ENCODE measurements at places on chromosomes 6 and 20.

DNA sequence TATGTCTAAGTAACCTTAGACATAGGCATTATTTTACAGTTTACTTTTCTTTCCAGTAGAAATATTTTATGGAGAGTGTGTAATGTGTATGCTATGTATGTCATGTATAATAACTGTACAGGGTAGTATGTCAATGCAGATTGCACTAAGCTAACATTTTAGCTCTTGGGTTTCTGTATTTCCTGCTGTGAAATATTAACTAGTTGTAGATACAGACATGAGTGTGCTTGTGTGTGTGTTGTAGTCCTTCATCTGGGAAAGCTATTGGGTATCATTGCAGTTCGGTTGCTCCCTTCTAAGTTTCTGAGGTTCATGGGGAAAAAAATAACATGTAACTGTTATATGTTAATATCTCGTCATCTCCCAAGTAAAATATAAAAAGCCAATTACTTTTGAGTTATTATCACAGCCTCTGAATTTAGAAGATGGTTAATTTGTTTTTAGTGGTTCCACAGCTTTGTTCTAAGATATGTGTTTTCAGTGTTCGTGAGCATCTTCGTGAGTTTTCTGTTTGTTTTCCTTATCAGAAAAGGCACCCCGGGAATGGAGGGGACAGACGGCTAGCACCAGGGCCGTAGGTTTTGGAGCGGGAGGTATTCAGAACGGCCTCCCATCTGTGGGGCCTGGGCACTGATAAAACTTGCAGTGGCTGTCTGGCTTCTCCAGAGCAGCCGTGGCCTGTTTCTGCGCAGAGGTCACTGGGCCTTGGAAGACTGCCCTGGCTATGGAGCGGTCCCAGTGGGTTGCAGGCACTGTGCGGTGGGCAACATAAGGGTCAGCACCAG is 215.0 kb downstream of the ARID1B start:
- no peak for DNase-seq

DNA sequence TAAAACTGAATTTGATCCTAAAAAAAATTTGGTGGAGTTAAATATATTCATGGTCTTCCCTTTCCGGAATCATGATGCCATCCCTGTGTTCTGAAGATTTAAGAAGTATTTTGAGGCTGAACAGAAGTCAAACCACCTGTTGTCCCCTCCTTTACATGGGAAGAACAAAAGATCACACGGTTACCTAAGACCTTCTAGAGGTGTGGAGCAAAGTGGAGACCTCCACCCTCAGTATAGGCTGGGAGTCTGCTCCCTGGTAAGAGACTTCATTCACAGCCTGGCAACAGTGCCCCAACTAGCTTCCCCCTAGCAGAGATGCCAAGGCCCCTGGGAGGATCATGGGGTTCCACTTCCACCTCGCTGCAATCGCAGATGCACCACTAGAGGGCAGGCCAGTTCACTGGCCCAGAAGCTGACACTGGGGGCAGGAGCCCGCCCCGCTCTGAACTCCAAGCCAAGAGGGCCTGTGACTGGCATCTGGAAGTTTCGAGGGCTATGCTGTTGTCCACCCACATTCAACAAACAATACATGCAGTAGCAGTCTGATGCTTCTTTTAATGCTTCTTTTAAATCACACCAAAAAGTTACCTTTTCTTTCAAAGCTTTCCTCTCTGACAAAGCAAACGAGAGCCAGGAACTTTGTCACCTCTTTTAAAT is 19.5 kb upstream of the UBE2J1 start:
- peak; percentile 42 for DNase-seq

- DNase-seq = no peak
These were observed 32.1 kb downstream of the MYT1 start for GRCh38 chr20:64196309-64196708.

DNA sequence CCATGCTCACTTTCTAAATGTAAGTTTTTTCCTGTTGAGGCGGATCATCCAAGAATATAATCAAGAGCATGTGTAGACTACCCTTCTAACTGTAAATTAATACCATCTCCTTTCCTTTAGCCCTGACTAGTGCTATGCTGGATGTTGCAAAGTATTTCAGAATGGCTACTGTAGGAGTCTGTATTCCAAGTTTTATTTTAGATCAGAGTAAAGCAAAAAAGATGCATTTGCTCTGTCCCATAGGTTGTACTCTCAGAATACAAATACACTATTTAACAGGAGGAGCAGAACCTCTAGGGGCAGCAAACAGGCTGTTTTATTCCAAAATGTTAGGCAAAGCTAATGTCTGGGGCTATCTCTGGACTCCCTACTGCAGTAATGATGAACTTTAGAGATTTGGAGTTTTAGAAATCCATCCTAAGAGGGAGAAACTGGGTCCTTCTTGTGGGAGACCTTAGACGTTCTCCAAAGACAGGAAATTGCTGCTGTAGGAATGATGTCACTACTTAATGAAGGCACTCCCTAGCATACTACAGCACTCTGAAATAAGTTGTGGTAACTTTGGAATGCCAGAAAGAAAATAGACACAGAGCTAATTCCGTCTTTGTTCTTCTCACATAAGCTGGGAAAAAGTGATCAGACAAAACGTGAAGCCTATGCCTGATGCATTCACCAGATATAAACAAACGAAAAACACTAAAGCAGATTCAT is 392.4 kb upstream of the HS3ST5 start:
- no peak for DNase-seq

- no peak for DNase-seq
These were observed 61.3 kb upstream of the EPB41L1 start for GRCh38 chr20:36093025-36093803.

GRCh38 chr6:143361536-143362191 is 88.8 kb downstream of the ADAT2 start:
- DNase-seq = no peak

GRCh38 chr20:17969884-17970409 is 1.1 kb downstream of the MGME1 start:
- DNase-seq = no peak

DNA sequence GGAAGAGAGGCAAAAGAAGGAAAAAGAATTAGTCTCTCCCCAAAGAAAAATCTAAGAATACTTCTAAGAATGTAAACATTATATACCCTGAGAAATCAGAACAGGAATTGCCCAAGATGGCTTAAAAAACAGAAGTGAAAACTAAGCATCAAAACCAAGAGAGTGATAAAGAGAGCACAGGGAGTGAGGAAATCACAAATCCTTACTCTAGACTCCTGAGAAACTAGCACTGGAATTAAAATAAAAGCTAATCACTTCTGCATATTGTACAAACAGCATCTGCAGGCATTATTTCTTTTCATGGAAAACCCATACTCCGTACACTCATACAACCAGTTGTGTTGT is 285.7 kb downstream of the BTBD9 start:
- DNase-seq = no peak

- DNase-seq = no peak
These were observed 89.0 kb downstream of the CD40 start for GRCh38 chr20:46206992-46207549.

- DNase-seq = no peak
These were observed 10.8 kb downstream of the APMAP start for GRCh38 chr20:24981790-24982189.

GRCh38 chr6:7541175-7542064 is at the start of gene DSP:
Gene DSP (plus strand): TSS chr6:7541671. CDS start chr6:7541916, 245 bp downstream.
- no peak for DNase-seq

DNA sequence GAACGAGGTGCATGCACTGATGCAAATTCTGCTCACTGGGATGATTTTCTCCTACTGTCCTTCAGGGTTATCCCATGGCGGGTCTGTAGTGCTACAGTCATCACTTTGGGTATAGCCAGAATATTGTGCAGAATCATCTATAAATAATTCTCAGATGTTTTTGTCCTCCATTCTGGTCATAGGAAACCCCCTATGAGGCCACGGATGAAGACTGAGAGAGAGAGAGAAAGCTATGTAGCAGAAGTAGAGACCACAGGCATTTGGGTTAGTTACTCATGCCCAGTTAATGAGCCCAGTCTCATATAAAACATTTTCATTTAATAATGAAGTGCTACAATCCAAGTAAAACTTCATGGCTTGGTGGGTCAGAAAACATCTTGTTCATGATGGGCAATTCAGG is 145.1 kb upstream of the PLN start:
- DNase-seq = no peak

DNA sequence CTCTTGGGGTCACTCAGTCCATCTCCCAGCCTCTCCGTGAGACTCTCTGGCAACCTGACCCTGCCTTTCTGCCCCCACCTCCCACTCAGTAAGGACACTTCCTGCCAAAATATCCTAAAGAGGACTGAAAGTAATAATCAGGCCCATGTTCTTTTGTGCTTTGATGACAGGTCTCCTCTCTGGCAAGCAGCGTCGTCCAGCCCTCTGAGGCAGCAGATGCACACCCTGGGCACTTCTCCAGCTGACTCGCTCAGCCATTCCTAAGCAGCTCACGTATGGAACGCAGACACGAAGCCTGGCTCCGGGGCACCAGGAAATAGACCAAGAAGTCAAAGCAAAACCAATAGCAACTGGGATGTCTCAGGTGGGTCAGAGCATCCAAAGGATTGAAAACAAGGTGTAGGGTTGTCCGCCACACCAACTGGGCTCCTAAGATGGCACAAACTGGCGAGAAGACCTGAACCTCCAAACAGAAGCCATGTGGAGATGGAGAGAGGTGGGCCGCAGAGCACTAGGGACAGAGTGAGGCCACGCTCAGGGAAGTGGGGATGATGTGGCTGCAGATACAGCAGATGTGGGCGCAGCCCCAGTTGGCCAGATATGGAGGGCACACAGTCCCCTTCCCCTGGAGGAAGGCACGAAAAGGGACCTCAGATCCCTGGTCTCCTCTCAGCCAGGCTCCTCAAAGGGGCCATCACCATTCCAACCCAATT is 99.3 kb downstream of the PRND start:
- no peak for DNase-seq

- DNase-seq = no peak
These were observed 89.6 kb upstream of the HS3ST5 start for GRCh38 chr6:114432400-114432799.

- DNase-seq = no peak
These were observed 501 bp downstream of the SIRPB2 start for GRCh38 chr20:1490643-1491195.

GRCh38 chr6:155181498-155181897 is 82.3 kb upstream of the CLDN20 start:
- no peak for DNase-seq

DNA sequence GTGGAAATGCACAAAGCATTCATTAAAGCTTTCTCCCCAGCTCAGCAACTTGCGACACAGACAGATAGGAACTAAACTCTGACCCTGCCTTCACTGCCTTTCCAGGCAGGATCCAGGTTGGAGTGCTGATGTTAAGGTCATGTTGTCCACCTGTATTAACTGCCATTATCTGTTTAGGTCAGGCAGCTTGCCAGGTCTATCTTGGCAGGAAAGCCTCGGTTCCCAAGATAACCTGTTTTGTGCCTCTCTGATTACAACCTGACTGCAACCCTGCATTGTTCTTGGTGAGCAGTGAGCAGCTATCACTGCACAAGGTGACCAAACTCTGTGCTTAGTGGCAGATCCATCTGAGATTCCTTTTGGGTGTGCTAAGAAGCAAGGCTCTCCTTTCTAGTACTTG is 23.2 kb upstream of the ELOVL2 start:
- DNase-seq = no peak

- no peak for DNase-seq
These were observed 131.7 kb downstream of the DNAH8 start for GRCh38 chr6:38846844-38847243.

- DNase-seq = no peak
These were observed 43.7 kb downstream of the STK35 start for GRCh38 chr20:2145376-2145775.

GRCh38 chr6:13654496-13654895 is 39.4 kb downstream of the NOL7 start:
- DNase-seq = no peak

DNA sequence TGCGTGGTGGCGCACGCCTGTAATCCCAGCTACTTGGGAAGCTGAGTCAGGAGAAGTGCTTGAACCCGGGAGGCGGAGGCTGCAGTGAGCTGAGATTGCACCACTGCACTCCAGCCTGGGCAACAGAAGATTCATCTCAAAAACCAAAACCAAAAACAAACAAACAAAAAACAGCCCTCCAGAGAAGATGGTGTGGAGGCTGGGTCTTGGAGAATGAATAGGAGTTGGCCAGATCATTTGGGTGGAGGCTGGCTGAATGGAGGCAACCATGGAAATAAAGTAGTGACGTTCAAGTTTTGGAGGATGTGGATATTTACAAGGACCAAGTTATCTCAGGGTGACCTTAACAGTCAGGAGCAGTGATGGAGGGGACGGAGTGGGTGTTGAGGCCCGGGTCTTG is 24.7 kb downstream of the HIVEP1 start:
- DNase-seq = no peak

GRCh38 chr20:10653599-10654249 is 20.1 kb downstream of the JAG1 start:
- no peak for DNase-seq

Data from NCI-H2107 (cell line).